ENCODE measurements at places on chromosomes 2 and 18.

- DNase-seq: no peak
Observed at GRCh38 chr2:121219866-121220265, 65.1 kb downstream of the TFCP2L1 start.

- peak; percentile 8 for DNase-seq
Observed at GRCh38 chr2:149383340-149383739, 53.0 kb downstream of the LYPD6 start.

GRCh38 chr18:21663578-21663977 lies 41.0 kb downstream of the ABHD3 start:
- no peak for DNase-seq

DNA sequence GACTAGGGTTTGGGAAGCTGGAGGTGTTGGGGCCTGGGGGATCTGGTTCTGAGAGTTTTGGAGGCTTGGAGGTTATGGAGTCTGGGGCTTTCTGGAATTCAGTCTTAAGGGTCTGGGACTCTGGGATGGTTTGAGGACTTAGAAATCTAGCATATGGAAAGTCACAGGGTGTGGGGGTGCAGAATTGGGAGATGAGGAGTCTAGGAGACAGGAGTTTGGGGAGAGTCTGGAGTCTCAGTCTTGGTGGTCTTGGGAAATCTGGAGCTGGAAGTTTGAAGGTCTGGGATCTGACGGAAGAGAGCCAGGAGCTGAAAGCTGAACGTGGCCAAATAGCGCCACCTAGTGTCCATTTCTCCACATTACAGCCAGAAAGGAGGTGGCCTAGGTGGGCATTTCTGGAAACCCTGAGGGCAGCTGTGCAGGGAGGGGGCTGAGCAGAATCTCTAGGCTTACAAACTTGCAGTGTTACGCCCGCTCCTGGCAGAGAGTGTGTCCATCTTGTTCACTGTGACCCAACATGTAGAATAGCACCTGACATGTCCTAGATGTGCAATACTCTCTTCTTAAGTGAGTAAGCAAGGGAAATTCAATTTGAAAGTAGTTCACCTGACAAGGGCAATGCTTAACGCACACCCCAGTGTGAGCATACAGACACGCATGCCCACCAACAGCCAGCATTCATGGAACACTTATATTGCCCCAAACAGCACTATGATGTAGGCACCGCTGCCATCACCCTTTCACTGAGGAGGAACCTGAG lies 204.8 kb downstream of the TFCP2L1 start:
- peak; percentile 61 for DNase-seq

DNA sequence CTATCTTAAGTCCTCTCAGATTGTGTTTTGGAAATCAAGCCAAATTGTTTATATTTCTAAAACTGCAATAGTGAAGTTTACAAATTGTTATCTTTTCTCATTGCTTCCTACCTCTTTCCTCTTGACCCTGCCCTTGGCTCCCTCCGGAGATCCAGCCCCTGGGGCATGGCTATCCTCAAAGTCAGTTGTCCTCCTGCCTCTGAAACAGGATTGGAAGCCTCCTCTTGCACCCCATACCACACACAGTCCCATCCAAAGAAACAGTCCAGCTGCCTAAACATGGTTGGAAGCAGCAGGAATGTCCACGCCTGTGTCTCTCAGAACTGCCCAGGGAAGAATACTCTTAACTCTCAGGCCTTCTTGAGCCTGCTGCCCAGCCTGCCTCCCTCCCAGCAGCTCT lies 30.1 kb upstream of the COL6A3 start:
- no peak for DNase-seq

DNA sequence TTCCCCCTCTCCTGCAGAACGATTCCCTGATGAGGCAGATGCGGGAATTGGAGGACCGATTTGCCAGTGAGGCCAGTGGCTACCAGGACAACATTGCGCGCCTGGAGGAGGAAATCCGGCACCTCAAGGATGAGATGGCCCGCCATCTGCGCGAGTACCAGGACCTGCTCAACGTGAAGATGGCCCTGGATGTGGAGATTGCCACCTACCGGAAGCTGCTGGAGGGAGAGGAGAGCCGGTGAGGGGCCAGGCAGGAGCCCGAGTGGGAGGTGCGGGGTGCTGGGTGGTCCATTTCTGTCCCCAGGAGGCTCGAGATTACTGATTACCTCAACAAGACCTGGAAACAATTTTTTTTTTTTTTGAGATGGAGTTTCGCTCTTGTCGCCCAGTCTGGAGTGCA lies 3.1 kb downstream of the DES start:
- DNase-seq: no peak

DNA sequence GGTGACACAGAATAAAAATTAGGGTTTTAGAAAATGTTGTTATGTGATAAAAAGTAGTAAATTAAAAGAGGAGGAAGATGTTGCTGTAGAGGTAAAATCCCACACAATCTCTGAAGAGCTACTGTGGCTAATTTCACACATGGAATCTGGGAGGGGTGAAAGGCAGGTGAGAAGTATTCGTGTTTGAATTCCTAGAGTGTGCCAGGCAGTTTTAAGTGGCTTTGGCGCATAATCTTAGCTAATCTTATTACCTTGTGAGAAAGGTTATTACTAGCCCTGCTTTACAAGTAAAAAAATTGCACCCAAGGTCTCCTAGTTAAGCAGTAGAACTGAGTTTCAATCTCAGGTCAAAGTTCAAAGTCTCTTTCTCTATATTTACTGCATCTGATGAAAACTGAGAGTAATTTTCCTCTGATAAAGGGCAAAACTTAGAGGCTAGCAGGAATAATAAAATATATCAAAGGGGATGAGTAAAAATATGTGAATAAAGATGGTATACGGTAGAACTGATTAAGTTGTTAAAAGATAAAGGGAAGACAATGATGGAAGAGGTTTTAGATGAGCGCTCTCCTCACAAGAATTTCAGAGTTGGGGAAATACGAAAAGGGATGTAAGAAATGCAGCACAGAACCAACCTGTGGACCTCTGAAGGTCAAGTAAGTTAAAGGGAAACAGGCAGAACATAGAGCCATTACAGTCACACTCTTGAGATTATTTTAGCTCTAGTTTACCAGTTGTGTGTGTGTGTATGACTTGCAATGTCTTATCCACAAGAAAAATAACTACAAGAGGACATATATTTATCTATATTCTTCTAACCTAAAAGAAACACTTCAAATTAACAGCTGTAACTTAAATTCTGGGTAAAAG lies 34.8 kb downstream of the GAREM1 start:
- no peak for DNase-seq

- DNase-seq: peak; percentile 25
Observed at GRCh38 chr2:48144777-48145176, 238.5 kb upstream of the FBXO11 start.

GRCh38 chr2:201971531-201972228 lies 62.0 kb upstream of the FZD7 start:
- DNase-seq: no peak

GRCh38 chr2:105836840-105837692 lies 92.4 kb downstream of the NCK2 start:
- no peak for DNase-seq

DNA sequence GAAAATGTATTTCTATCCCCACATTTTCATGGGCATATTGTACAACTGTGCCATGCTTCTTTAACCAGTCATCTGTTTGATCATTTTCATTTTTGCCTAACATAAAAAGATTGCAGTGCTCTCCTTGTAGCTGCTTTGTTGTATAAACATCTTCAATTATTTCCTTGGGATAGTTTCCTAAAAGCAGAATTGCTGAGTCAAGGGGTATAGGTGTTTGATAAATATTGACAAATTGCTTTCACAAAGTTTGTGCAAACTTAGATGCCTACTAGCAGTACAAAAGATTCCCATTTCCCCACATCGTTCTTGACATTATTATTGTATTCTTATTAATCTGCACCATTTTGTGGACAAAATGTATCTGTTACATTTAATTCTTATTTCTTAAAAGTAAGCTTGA lies 479.6 kb downstream of the FBXO15 start:
- no peak for DNase-seq

- no peak for DNase-seq
Observed at GRCh38 chr2:10080536-10081304, 509 bp upstream of the CYS1 start.

All from fibroblast of pulmonary artery (primary cell).